Stimulated activated CD8-positive, alpha-beta memory T cell treated with anti-CD3 and anti-CD28 coated beads, Interleukin-4, amount 100 ng/mL, for 1 hour (primary cell): ENCODE measurements at places on chromosomes 6 and 20.

DNA sequence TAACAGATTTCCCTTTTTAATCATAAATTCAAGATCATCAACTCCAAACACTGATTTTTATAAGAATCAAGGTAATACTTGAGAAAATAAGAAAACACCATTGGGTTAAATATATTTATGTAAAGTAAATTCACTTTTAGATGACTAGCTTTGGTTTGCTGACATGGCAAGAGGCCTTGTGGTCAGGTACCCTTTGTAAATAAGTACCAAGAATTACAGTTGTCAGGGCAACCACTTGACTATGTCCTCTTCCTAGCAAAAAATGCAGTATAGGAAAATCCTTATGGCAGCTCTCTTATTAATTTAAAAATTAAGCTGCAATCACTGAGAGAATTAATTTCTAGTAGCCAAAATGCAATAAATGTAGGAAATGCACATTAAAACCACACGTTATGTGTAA is 153.8 kb downstream of the INSM1 start:
- DNase-seq, result no peak

DNA sequence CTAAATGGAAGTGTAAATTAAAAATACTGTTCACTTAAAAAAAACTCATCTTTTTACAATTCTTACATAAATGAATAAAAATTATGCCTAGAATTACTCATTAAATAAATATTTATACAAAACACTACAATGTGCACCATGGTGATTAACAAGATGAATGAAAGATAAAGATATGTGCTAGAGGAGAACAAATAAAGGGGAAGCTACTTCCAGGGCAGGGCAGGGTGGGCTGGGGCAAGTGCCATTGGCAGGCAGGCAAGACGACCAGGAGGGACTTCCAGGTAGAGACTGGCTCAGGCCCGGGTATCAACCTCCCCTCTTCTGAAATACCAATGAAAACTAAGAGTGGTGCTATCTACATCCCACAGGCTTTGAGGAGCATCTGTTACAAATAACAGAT is 20.4 kb downstream of the PREP start:
- no peak for DNase-seq

GRCh38 chr6:39228992-39229767 is at the start of gene KCNK5:
TSS of gene KCNK5 (minus strand) at chr6:39229475. CDS start at chr6:39229111, 364 bp downstream.
- DNase-seq, result no peak

GRCh38 chr6:10778230-10778629 is 30.6 kb downstream of the TMEM14B start:
- DNase-seq, result no peak

- no peak for DNase-seq
Measured at GRCh38 chr6:71621918-71622519, 264.3 kb upstream of the RIMS1 start.

GRCh38 chr6:13011612-13012146 is 295.1 kb downstream of the PHACTR1 start:
- no peak for DNase-seq
